Activated CD8-positive, alpha-beta memory T cell treated with anti-CD3 and anti-CD28 coated beads for 4 hours (primary cell): ENCODE measurements at places on chromosomes 3 and 15.

GRCh38 chr3:107430214-107430995 lies 53.2 kb downstream of the CCDC54 start:
- DNase-seq: no peak

DNA sequence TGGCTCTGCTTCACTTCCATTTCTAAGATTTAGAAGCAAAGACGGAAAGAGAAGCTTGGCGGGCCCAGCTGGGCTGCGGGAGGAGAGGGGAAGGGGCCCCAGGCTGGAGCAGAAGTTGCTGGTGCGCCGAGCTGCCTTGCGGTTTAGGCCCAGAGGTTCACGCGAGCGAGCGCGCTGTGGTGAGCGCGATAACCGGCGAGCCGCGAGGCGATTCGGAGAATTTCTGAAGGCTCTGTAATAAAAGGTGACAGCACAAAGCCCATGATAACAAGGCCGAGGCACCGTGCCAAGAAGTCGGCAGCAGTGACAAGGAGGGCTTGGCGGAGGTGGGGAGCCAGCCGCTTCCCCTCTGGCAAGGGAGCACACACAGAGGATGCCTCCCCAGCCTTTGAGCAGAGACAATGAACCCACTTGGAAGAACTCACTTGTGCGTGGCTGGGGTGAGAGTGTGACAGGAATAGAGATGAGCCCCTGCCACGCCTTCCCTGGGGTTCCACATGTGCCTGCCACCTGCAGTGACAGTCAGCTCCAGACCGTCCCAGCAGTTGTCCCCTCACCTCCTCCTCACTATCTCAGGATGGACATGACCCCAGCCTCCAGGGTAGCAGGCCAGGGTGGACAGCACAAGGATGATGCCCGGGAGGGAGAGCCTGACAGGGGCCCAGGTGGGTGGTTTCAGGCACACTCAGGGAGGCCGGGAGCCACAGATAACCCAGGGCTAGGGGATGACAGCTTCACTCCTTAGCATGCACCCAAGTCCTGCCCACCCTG lies 315.2 kb downstream of the UACA start:
- DNase-seq: peak; percentile 18

DNA sequence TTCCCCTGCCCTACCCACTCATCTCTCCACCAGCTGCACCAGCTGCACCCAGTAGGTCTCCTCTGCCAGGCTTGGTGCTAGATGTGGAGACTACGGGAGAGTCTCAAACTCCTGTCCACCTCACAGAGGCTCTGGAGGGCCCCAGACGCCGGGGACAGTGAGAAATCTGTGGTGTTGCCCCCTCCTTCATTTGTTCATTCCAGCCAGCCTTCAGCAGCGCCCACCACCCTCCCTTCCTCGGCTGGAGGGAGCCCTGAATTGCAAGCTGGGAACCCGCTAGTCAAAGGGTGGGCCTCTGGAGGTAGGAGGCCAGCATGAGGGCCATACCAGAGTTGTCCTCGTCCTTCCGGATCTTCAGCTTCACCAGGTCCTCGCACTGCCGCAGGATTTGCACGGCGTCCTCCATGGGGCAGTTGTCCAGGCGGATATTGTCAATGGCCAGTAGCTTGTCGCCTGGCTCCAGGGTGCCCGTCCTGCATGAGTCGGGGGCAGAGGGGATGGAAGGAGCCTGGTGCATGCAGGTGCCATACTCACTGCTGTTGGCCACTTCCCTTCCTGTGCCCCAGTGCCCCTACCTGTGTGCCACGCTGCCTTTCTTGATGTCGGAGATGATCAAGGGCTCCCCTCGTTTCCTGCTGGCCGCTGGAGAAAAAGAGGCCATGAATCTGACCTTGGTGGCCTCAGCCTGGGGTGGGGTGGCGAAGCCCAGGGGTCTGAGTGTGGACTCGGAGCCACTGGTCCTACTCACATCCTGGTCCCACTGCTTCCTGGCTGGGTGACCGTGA lies 29.1 kb downstream of the GRIP2 start:
- DNase-seq: no peak

- DNase-seq: no peak
Observed at GRCh38 chr3:117518364-117518763, 808.8 kb downstream of the TUSC7 start.

GRCh38 chr3:160685144-160685766 lies 8.3 kb downstream of the ARL14 start:
- no peak for DNase-seq

DNA sequence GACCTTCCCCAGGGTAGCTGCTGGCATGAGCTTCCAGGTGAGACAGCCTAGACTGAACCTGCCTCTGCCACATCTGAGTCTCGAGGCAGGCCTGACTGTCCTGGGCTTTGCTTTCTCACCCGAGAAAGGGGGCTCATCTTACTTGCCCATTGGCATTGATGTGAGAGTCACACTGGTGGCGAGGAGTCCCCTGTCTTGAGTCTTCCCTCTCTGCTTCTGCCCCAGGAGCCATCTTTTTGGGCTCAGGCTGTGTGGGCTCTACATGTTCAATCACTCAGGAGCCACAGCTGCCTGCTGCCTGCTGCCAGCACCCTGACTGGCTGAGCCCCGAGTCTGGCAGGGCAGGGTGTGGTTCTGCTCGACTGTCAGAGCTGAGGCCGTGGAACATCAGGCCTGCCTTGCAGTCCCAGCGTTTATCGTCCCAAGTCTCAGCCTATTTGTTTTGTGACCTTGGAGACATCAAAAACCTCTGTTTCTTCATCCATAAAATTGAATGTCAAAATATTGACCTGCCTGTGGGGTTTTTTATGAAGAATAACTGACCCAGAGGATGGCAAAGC lies 132.5 kb downstream of the DNAJB8 start:
- DNase-seq: no peak

GRCh38 chr15:85771271-85771670 lies 23.5 kb downstream of the KLHL25 start:
- no peak for DNase-seq

GRCh38 chr15:37134699-37135131 lies 34.4 kb upstream of the MEIS2 start:
- DNase-seq: no peak

DNA sequence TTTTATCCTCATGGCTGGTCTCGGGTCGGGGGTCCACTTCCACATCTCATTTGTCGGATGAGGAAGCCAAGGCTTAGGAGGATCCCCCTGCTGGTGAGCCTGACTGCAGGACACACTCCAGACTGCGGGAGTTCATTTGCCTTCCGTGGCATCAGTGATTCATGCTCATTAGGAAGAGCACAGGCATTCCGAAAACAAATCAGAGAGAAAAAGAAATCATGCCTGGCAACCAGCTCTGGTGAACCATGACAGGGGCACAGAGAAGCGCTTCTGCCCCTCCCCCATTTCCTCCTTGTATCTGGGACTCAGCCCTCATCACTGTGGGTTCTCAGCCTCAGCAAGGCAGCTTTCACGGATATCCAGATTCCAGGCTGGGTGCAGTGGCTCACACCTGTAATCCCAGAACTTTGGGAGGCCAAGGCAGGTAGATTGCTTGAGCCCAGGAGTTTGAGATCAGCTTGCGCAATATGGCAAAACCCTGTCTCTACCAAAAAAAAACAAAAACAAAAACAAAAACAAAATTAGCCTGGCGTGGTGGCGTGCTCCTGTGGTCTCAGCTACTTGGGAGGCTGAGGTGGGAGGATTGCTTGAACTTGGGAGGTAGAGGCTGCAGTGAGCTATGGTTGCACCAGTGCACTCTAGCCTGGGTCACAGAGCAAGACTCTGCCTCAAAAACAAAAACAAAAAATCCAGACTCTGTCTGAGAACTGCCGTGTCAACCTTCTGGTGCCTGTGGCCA lies 28.4 kb downstream of the IRAK2 start:
- no peak for DNase-seq

DNA sequence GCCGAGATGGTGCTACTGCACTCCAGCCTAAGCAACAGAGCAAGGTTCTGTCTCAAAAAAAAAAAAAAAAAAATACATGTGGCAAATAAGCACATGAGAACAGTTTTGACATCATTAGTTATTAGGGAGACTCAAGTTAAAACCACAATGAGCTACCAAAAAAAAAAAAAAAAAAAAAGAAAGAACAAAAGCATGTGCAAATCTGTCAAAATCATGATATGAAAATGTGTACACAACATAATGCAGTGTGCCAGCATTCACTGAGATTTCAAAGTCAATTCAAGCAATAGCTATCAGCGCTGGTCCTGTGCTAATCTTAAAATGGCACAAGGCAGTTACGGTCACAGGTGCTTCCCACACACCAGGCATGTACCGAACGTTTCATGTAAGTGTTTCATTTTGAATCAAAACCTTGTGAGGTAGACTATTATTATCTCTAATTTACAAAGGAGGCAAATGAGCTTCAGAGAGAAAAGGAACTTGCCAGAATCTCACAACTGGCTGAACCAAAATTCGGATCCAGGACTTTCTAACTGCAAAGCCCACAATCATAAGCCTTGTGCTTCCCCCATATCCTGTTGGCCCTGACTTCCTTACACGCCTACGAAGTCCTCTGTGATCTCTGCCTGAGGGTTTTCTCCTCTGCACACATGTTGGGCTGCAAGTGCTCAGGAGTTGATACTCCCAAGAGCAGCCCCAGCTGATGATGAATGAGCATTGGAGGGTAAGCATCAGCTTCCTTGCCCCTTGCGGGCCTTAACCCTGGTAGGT lies 200.1 kb upstream of the PROK2 start:
- DNase-seq: no peak

GRCh38 chr15:47415539-47415971 lies 301.8 kb upstream of the SEMA6D start:
- no peak for DNase-seq

- no peak for DNase-seq
Observed at GRCh38 chr3:127081001-127081720, 98.2 kb downstream of the PLXNA1 start.

DNA sequence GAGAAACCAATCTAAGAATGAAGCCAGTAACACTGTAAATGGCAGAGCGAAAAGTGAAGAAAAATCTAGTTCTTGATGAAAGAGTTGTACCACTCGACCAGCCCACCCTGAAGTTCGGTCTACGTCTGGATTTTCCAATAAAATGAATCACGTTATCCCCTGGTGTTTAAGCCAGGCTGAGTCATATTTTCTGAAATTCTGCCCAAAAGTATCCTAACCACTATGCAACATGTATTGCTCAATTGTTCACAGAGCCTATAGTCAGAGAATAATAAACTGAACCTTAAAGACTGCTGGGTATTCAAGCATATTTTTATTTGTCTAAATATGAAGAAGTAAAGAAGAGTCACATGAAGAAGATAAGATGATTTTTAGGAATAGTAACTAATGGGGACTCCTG lies 245.7 kb downstream of the FGF12 start:
- no peak for DNase-seq

GRCh38 chr3:129025691-129026435 lies 24.8 kb downstream of the EFCC1 start:
- no peak for DNase-seq

- DNase-seq: no peak
Observed at GRCh38 chr15:81088470-81089013, 45.5 kb upstream of the CFAP161 start.

DNA sequence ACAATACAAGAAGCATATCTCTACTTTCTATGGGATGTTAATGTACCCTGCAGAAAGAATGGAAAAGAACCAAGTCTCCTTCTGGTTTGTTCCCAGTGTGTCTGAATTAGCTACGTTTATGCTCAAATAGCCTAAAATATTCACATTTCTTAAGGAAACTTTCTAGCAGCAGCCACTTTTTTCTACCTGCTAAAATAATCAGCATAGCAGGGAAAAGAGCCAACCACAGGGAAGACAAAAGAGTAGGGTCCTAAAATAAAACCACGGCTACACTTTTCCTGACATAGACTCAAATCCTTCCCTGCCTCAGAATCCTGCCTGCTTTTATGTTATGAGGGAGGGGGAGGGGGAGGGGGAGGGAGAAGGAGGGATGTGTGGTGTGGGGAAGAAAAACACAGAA lies 136.7 kb downstream of the GBE1 start:
- DNase-seq: no peak

DNA sequence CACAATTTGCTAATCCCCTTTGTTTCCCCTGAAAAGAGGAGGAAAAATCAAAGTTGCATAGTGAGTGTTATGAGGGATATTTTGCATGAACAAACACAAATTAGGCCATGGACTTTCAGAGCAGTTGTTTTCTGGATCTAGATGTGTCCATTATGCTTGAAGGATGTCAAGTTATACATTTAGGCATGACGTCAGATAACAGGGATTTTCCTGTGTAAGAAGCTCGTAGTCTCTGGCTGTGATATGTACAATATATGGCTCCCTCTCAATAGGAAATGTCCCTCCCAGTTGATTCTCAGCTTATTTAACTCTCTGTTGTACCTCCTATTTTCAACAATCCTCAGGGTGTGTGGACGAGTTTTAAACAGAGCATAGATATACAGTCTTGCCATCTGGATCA lies 171.0 kb downstream of the RBMS3 start:
- DNase-seq: no peak

DNA sequence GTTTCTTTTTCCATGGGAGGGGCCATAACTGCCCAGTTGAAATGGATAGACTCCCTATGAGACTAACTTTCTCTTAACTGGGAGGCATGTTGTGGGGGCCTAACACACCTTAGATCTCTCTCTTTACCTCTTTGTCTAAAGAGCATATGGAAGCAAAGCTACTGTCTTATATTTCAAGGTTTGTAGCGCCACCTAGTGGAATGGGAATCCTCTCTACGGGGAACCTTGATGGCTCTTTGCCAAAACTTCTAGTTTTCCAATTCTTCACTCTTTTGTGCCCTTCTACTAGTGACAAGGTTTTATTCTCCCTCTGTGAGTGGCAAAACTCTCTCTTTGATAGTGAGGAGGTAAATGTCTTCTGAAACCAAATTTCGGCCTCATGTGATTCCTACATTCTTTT lies 1030.4 kb upstream of the CADM2 start:
- DNase-seq: no peak

DNA sequence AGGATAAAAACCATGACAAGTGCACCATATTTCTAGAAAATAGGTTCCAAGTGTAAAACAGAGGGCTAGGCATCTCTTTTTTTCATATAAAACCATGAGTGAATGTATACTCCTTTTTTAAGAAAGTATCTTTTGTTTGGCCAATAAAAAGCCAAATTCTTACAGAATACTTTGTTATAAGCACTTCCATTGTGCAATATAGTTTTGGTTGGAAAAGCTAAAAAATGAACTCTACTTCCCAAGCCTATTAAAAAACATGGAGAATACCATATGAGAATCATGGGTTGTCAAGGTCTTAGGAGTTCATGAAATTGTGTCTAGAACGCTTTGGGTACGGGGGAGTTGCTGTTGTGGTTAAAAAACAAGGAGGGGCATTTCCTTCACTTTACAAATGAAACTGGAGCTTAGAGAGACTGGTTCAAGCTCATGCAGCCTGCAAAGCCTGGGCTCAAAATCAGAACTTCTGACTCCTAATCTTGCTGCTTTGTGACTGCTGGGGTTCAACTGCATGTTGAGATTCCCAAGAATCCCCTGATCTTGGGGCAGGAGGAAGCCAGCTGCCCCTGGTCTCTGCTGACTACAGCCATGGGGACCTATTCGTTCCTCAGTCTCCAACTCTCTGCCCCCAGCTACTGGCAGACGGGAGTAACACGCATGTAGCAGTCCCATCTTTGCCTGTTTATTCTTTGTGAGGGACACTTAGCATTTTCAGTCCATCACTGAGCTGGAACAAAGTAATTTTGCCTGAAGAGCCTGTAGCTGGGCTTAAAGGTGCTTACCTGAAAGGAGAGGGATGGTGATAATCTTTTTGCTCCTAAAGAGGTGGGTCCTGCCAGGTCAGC lies 229.1 kb downstream of the CHST2 start:
- no peak for DNase-seq
